ENCODE measurements at places on chromosomes 6 and 20.

GRCh38 chr6:80005406-80005805 is 957 bp downstream of the TTK start:
- DNase-seq: no peak

DNA sequence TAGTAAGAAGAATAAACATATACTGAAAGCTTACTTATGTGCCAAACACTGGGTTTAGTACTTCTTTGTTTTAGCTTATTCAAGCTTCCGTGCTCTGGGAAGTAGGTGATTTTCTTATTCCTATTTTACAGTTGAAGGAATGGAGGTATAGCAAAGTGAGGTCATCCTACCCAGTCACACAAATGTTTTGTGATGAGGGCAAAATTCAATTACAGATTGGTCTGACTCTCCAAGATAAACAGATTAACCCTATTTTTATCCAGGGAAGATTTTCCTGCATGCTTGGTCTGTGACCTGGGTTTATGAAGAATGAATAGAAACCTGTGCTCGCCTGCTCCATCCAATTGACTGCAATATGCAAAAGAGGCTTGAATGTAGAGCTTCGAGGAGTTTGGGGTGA is 310.0 kb downstream of the ZNF217 start:
- DNase-seq: no peak

GRCh38 chr6:4941782-4942672 is 61.8 kb downstream of the RPP40 start:
- peak; percentile 80 for DNase-seq

GRCh38 chr6:26550250-26550993 is 12.3 kb downstream of the HMGN4 start:
- no peak for DNase-seq

- DNase-seq: no peak
Measured at GRCh38 chr6:105514306-105514705, 111.4 kb upstream of the PREP start.

GRCh38 chr20:60096166-60096565 is 137.9 kb downstream of the CDH26 start:
- DNase-seq: no peak

GRCh38 chr20:52569201-52569600 is 377.6 kb upstream of the ZFP64 start:
- DNase-seq: no peak

DNA sequence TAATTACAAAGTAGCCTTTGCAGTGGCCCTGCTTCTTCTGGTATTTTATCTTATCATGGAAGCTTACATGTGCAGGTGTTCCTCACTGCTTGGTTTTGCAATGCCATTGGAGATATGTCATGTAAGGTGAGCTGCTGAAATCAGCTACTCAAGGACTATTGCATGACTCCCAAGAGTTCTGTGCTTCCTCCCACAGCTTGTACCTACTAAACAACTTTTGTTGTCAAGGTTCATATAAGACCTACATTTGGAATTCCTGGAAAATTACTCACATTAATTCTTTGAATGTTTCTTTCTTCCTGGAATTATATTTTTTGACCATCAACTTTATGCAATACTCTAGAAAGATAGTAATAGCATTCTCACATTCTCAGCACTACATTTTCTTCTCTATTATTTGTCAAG is 427.5 kb upstream of the HSF2 start:
- DNase-seq: no peak

DNA sequence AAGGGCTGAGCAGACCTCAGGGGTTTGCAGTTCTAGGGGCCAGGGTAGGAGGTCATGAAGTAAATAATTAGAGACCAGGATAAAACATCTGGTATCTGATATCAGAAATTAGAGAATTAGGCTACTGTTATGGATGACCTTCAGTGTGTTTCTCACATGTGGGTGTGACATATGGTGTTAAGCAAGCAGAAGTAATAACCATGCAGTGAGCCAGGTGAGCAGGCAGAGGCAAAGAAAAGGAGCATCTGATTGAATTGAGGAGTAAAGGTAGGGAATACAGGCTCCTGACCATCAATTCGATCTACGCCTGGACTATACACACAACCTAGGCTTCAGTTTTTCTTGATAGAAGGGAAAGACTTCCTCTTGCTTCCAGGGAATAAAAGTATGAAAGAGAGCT is 34.7 kb upstream of the MAP3K7 start:
- DNase-seq: no peak
